ENCODE measurements at places on chromosomes 1 and 21.

GRCh38 chr1:53442299-53442698 is 16.9 kb upstream of the DMRTB1 start:
- no peak overlapping the region for H3K27ac ChIP-seq
- H3K4me3 ChIP-seq: no peak overlapping the region
- H3K36me3 ChIP-seq: no peaks in the 10 kb centered on the region
- H3K27me3 ChIP-seq: no peaks in the 10 kb centered on the region
- H3K4me1 ChIP-seq: no peaks in the 10 kb centered on the region

GRCh38 chr1:207414606-207415108 is 39.5 kb upstream of the CR2 start:
- H3K27me3 ChIP-seq: no peaks in the 10 kb centered on the region
- no peak overlapping the region for H3K27ac ChIP-seq
- H3K4me3 ChIP-seq: no peak overlapping the region
- no peak for DNase-seq
- peaks cover 20% of the 10 kb centered on the region for H3K4me1 ChIP-seq

DNA sequence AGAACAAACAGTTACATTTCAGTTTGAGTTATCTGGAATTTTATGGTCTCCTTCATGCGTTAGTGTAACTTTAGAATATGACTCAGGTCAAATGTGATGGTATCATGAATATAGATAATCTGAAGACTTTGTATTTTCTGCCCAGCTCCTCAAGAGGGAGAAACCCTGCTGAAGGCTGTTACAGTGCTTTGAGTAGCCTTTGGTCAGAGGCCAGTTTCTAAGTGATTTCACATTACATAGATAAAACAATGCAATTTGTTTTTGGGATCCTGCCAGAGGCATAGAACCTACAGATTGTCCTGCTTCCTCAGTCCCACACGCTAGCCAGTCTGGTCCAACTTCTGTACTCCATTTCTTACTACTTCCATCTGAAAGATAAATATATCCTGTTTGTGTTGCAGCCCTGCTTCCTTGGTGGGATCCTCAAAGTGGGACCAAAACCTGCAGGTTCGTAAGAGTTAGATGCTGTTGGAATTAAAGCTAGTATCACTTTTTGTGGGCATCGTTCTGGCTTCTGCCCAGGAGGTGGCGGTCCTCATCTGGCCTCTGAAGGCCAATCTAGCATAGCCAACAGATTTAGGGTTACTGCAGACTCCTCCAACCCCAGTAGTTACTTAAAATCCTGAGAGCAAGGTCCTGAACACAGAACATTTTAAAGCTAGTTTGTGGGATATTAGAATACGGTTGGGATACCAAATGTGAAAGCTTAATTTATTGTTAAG is 645.8 kb upstream of the USP24 start:
- H3K4me1 ChIP-seq: no peaks in the 10 kb centered on the region
- no peak overlapping the region for H3K27ac ChIP-seq
- DNase-seq: no peak
- H3K4me3 ChIP-seq: no peak overlapping the region
- no peaks in the 10 kb centered on the region for H3K36me3 ChIP-seq

DNA sequence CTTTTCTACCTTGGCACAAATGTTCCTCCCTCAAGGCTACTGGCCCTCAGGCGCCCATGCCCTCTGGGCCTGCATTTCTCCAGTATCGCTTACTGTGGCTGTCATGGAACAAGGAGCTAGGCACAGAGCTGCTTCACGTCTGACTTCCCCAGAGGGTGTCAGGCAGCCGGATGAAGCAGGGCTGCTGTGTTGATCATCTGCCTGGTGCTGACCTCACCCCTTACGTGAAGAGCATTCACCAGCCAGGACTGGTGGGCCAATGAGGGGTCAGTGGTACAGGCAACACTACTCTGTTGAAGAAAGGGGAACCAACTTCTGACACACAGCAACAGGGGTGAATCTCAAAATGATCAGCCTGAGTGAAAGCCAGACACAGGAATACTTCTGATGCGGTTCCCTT is 215.5 kb upstream of the GALNT2 start:
- H3K4me1 ChIP-seq: peaks cover 4% of the 10 kb centered on the region
- no peak for DNase-seq
- peaks cover 17% of the 10 kb centered on the region for H3K27me3 ChIP-seq
- H3K4me3 ChIP-seq: no peak overlapping the region

- H3K36me3 ChIP-seq: no peaks in the 10 kb centered on the region
- no peak overlapping the region for H3K27ac ChIP-seq
- H3K4me3 ChIP-seq: no peak overlapping the region
- no peak for DNase-seq
These were observed 82.4 kb downstream of the NPHS2 start for GRCh38 chr1:179493323-179493722.

DNA sequence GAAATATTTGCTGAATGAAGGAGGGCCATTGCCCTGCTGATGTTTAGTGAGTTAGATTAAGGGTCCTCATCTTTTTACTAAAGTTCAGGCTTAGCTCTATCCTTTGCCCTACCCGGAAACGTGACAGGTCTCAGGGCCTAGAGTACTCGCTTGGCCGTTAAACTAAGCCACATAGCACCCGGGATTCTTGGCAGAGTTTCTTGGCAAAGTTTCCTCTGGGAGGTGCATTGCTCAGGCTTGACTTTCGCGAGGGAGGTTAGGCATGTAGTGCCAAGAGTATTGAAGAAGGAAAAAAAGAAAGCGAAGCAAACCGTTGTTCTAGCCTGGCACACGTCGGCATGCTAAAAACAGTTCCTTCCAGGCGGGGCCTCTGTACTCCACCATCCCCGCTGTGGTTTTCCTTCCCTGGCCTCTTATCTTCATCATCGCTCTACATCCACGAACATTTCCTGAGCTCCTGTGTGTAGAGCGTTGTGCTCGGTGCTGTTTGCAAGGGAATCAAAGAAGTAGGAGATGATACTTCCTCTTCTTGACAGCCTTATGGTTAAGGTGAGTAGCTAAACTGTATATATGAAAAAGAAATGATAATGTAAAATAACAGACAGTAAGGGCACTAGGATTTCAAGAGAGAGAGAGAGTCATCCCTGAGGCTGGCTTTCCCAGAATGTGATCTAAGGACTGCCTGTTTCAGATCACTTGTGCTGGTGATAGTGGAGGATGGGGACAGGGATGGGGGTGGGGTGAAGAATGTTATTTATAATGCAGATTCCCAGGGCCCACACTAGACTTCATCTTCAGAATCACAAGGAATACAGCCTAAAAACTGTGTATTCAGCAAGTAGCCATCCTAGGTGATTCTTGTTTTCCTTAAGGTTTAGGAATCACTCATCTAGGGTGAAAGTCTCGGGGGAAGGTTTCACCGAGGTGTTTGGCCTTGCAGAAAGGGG is 18.8 kb downstream of the RNF220 start:
- H3K4me1 ChIP-seq: no peaks in the 10 kb centered on the region
- no peak for DNase-seq
- H3K27me3 ChIP-seq: peaks cover 3% of the 10 kb centered on the region
- H3K27ac ChIP-seq: no peak overlapping the region
- H3K36me3 ChIP-seq: no peaks in the 10 kb centered on the region
- no peak overlapping the region for H3K4me3 ChIP-seq

GRCh38 chr1:157155658-157156057 is 17.5 kb upstream of the ETV3 start:
- H3K4me1 ChIP-seq: peaks cover 4% of the 10 kb centered on the region
- no peak for DNase-seq
- H3K27me3 ChIP-seq: peaks cover 26% of the 10 kb centered on the region
- H3K36me3 ChIP-seq: no peaks in the 10 kb centered on the region
- H3K27ac ChIP-seq: no peak overlapping the region

- H3K36me3 ChIP-seq: no peaks in the 10 kb centered on the region
- H3K4me3 ChIP-seq: no peak overlapping the region
These were observed 344.4 kb upstream of the ESRRG start for GRCh38 chr1:217067642-217068041.

GRCh38 chr1:37323486-37324377 is 150.6 kb upstream of the ZC3H12A start:
- peak; percentile 0 for DNase-seq
- H3K36me3 ChIP-seq: no peaks in the 10 kb centered on the region
- no peak overlapping the region for H3K27ac ChIP-seq
- no peak overlapping the region for H3K4me3 ChIP-seq

DNA sequence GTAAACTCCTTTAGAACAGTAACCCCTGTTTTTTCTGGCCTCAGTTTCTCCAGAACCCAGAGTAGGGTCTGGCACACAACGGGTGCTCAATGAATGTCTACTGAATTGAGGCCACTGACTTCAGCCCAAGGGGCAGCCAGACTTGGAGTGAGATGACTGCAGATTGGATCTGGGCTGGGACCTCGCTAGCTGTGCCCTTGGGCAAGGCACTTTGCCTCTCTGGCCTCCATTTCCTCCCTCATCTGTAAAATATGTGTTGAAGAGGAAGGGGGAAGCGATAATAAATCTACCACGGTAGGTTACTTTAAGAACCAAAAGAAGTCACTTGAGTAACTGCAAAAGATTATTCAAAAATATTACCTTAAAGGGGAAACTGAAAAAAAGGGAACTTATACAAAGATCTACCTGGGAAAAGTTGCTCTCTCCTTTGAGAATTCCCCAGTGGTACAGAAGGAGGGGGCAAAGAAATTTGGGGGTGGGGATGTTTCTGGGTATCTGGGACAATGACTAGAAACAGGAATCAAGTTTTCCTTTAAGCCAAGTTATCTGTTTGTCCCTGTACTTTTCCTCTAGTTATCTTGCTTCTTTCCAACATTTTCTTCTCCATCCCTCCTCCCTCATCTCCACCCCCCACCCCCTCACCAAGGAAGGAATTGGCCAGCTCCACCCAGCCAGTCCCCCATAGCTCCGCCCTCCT is 394 bp upstream of the GRHL3 start:
- no peak overlapping the region for H3K27ac ChIP-seq
- peaks cover 20% of the 10 kb centered on the region for H3K4me1 ChIP-seq
- H3K27me3 ChIP-seq: peaks cover 3% of the 10 kb centered on the region
- H3K4me3 ChIP-seq: no peak overlapping the region

GRCh38 chr1:75438355-75438754 is 172.6 kb downstream of the SLC44A5 start:
- no peak overlapping the region for H3K27ac ChIP-seq
- H3K4me3 ChIP-seq: no peak overlapping the region
- no peaks in the 10 kb centered on the region for H3K36me3 ChIP-seq
- no peak for DNase-seq
- no peaks in the 10 kb centered on the region for H3K27me3 ChIP-seq
